Colonic mucosa (tissue), 4 donors: ENCODE measurements at places on chromosomes 16 and 17. TPM values are rescaled to one million over a fixed set of nuclear protein-coding genes. Genes with fewer than 3 reads are reported as not detected.

The COL1A1 gene
- 74.7 TPM for total RNA-seq

The KIF2B gene
- total RNA-seq = not detected

The SNRNP25 gene
- total RNA-seq = 48.3 TPM

The C17orf113 gene
- total RNA-seq = 1.2 TPM

The ACADVL gene
- 606 TPM for total RNA-seq

The PLCG2 gene
- total RNA-seq = 9.6 TPM

The CD300H gene
- total RNA-seq = not detected

The PIPOX gene
- total RNA-seq = 0.90 TPM

The OR3A3 gene
- total RNA-seq = not detected

The TMEM98 gene
- total RNA-seq = 138 TPM

The PLD6 gene
- total RNA-seq = 1.3 TPM

The TNS4 gene
- total RNA-seq = 20.4 TPM

GRCh38 chr16:12318661-12319427, 342.3 kb downstream of the SNX29 start:
- DNase-seq = no peak

- no peak for DNase-seq
Observed at GRCh38 chr16:89334461-89334860, 117.0 kb downstream of the ZNF778 start.

DNA sequence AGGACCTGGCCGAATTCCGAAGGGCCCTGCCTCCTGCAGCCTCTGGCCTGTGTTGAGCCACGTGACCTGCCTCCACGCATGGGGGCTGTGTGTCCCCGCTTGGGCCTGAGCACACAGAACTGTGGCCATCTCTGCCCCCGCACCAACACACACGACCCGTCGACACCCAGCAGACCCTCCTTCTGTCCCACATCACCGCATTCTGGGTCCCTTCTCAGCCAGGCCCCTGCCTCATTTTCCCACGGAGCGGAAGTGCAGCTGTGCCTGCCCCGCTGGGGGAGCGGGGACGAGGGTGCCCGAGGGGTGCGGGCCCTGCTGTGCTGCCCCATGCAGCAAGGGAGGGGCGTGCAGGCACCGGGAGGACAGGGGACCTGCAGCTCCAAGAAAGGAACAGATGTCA, 18.4 kb downstream of the NDUFAF8 start:
- DNase-seq = no peak

DNA sequence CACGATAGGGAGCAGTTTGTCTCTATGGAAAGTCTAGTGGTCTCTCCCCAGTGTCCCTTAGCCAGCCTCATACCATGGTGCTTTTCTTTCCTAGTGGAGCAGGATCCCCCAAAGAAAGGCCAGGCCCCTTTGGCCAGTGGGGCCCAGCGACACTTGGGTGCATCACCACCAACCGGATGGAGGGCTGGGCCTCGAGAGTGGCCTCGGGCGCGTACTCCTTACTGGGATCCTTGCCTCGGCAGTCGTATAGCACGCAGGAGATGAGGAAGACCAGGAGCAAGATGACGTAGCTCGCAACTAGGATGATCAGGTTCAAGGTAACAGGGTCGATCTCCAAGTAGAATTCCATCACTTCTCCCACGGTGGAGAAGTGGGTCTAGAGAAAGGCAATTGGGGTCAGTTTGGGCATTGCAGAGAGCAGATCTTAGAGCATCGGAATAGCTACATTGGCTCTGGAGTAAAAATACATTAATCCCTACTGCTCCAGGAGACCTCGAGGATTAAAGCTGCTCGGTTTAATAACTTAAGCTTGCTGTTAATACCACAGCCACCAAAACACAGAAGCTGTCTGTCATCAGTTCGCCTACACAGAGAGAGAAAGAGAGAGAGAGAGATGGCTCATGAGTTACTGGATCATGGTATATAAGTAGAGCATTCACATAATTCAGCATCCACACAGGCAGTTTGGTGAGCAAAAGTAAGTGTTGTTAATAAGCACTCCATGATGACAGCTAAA, at the start of gene SMIM36:
TSS of gene SMIM36 (minus strand) at position 467 of the 736 bp plus-strand sequence.
- DNase-seq = no peak

DNA sequence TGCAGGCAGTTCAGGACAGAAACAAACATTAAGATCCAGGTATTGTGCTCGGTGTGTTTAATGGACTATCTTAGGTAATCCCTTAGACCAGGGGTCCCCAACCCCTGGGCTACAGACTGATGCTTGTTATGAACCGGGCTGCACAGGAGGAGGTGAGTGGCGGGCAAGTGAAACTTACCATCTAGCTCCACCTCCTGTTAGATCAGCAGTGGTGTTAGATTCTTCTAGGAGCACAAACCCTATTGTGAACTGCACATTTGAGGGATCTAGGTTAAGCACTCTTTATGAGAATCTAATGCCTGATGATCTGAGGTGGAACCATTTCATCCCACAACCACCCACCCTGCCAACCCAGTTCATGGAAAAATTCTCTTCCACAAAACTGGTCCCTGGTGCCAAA, 37.8 kb upstream of the ASIC2 start:
- DNase-seq = no peak

GRCh38 chr16:77611386-77611785, 110.9 kb upstream of the NUDT7 start:
- no peak for DNase-seq

DNA sequence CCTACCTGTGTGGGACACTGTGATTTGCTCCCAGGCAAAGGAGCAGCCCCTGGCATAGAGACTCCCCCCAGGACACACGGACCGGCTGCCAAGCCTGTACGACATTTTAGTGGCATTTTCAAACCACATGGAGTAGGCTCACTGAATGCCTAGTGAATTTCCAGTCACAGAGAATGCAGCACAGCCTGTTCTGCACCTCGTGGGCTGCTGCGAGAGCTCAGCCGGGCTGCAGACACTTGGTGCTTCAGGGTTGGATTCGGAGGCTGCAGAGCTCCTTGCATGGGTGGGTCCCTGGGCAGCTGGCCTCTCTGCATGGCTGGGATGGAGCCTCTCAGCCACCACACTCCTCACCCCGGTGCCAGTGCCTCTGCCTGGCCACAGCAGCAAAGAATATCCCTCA, 51.2 kb upstream of the HNF1B start:
- DNase-seq = no peak

DNA sequence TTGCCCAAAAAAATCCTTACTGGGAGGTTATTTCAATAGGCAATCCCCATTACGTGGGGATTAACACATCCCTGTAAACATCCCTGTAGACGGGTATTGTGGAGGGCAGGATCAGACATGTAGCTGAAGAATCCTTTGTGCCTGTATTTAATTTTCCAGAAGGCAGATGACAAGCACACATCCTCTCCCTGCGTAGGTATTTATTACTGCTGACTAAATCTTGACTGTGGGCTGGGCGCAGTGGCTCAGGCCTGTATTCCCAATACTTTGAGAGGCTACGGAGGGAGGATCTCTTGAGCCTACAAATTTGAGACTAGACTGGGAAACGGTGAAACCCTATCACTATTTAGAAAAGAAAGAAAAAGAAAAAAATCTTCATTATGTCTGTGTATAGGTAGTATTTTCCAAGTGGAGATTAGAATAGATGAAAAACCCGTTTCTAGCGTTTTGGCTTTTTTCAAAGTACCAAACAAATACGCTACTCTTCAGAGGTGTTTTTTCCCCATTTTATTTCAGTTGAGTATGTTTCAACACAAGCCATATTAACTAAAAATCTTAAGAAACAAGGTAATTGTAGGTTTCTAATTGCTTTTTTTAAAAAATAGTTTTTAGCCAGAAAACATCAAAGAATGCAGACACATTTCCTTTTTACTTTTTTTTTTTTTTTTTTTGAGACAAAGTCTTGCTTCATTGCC, 1.5 kb upstream of the MARF1 start:
- peak; percentile 35 for DNase-seq

GRCh38 chr17:62925267-62925836, 40.7 kb upstream of the TANC2 start:
- no peak for DNase-seq

DNA sequence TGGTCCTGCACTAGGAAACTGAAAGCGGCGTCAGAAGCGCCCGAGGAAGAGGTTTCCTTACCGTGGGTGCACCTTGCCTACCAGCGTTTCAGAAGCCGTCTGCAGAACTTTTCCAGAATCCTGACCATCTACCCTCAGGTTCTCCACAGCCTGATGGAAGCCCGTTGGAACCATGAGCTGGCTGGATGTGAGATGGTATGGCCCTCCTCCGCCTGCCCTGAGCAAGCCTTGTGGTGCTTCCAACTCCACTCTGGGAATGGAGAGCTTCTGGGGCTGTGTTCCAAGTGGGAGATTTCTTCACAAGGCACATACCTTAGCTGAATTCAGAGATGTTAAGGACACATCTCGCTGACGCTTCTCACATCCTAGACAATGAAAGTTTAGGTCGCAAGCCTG, 51.8 kb upstream of the ENDOV start:
- no peak for DNase-seq

DNA sequence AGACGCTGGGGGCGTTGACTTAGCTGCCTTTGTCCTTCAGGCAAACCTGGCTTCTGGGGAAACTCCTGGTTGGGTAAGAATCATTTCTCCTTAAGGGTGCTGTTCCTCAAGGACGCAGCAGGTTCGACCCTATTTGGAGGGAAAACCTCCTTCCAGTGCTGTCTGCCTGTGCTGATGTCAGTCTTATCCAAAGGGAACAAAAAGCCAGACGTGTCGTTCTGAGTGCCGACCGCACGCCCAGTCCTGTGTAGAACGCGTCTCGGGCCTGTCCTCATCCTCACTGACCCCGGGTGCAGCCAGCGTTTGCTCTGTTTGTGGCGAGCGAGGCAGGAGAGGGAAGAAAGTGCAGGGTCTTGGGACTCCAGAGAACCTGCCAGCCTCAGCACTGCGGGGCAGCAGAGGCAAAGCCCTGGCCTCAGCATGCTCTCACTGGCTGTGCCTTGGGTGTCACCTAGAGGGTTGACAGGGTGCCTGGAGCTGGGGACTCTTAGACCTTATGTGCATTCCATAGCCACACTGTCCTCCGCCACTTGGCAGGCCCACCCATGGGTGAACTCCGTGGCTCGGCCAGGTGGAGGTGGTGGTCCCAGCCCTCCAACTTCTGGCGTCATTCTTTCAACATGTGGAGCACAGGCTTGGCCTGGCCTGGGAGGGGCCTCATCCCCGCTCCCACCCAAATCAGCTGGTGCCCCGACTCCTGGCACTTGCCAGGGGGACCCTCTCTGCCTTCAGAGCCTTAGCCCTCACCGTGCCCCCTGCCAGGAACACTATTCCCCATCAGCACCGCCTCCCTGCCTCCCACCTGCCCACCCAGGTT, 6.0 kb downstream of the SNN start:
- no peak for DNase-seq

DNA sequence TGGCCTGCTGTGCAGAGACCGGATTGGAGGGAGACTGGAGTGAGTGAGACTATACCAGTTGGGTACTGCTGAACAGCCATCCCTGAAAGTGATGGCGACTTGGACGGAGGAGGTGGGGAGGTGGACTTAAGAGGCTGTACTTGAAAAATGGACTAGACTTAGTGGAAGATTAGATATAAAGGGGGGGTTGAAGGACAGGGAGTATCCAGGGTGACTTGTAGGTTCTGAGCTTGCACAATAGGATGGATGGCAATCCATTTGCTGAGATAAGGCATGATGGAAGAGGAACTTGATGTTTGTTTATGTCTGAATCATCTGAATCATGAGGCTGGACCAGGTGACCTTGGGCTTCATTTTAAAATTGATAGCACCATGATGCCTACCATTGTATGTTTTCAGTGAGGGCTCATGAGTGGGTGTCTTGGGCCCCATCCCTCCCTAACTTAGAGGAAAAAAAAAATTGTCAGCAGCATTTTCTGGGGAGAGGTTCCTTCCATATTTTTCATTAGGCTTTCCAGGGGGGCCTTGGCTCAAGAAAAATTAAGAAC, 41.2 kb downstream of the PRKCA start:
- DNase-seq = no peak

- no peak for DNase-seq
Observed at GRCh38 chr16:26961459-26961858, 105.3 kb upstream of the C16orf82 start.

- DNase-seq = no peak
Observed at GRCh38 chr17:41453066-41453465, 12.3 kb upstream of the KRT38 start.

DNA sequence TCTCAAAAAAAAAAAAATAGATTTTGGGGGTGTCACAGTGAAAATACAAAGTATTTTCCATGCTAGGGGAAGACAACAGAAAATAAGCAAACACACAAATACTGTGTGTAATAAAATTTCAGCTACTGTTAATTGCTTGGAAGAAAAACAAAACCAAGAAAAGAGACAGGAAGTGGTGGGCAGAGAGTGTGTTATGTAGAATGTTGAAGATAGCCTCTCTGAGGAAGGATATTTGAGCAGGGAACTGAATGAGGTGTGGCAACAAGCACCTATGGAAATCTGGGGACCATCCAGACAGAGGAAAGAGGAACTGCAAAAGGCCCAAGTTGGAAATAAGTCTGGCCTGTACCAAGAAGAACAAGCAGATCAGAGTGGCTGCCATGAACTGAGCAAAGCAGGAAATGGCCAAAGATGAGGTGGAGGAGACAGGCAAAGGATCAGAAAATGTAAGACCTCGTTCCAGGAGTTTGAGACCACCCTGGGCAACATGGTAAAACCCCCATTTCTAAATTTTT, 7.8 kb upstream of the USP31 start:
- DNase-seq = no peak

DNA sequence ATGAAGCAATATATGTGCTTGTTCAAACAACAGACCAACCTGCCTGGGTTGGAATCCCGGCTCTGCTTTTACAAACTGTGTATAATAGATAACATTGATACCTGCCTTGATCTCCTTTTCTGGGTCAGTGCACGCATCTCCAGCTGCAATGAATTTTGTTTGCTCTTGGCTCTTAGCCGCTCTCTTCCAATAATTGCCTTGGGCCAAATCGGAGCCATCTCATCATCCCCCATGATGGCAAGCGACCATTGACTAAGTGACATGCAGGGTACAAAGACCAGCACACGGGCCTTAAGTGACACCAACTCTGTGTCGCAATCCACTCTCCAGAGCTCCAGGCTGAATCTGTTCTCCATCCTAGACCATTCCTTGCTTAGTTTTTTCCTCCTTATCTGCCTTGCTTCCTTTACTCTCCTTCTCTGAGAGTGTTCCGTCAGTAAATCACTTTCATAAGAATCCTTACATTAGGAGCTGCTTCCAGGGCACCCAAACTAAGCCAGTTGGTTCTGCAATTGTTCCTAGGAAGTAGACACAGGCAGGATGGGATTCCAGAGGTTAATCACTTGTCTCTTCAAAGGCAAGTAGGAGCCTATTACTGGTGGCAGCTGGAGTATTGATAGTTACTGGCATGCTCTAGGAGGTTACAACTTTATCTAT, 134.2 kb downstream of the ABCA8 start:
- DNase-seq = no peak

DNA sequence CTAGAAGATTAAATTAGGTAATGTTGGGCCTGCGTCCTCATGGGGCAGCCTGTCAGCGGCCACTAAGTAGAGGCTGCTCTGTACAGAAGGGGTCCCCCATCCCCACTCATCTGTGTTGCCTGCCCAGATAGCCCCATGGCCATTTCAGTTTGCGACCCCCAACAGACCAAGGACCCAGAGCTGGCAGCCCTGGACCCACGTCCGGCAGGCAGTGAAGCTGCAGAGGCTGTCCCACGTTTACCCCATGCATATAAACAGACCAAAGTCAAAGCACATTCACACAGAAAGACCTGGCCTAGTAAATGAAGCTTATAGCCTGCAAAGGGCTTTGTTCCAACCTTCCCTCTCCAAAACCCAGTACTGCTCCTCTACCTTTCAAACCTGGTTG, 4.6 kb downstream of the PDF start:
- no peak for DNase-seq

GRCh38 chr16:80915079-80915450, 91.6 kb downstream of the CMC2 start:
- no peak for DNase-seq
